ENCODE measurements at places on chromosomes 3 and 15. TPM values are rescaled to one million over a fixed set of nuclear protein-coding genes. Genes with fewer than 3 reads are reported as not detected.

DNA sequence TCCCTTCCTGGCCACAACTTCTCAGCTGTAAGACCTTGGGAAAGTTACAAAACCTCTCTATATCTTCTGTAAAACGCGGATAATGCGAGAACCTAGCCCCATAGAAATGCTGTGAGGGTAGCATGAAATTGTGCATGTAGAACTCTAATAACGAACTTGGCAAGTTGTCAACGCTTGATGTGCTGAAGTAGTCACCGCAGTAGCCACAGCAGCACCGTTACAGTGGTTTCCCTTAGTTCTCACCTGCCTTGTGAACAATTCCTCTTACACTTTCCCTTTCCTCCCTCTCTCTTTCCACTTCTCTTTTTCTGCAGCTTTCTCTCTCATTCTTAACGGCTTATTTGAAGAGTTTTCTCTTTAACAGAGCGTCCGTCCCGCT, 447 bp upstream of the SHQ1 start:
- DNase-seq: no peak

DNA sequence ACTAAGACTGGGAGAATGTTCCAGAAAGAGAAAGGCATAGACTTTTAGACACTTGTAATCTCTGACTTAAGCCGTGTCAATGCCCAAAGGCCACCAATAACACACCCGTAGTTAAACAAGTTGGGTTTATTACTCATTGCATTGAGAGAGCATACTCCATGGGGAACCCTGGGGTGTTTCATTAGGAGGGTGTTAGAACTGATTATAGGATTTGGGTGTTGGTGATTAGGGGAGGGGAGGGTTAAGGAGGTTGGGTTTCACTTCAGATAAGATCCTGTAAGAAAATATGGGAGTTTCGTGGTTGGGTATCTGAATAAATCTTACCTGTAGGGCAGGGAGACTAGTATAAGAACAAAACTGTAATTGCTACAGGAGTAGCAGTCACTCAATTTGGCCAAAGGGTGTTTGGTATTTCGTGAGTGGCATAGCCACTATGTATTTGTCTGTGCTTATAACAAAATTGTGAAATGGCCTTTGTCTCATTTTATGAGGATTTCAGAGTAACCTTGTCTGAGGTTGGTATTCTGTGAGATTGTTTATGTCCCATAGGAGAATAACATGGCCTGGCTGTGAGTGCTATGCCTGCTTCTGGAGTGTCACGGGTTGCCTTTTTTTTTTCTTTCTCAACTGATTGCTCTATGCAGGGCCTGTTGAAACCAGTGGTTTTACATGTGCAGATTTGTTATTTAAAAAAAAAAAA, 2.9 kb downstream of the HACD3 start:
- DNase-seq: no peak

DNA sequence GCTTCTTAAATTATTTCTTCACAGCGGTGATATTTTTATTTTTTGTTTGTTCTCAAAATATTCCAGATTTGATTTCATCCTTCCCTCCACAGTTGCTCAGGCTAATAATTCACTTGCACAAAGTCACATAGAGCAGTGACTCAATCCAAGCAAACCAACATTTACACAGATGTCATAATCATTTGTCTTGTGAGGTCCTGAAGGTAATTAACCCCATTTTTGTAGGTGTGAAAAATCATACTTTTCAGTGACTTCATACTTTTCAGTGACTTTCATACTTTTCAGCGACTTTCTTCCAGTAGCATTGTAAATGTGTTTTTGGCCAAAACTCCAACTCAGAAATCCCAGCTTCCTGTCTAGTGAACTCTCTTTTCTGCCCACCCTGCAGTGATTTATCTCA, 32.1 kb downstream of the CD200 start:
- no peak for DNase-seq

SEMA7A gene
- total RNA-seq: 2.3 TPM

MESP2 gene
- not detected for total RNA-seq

Measured in heart left ventricle (tissue), 16 donors.